G401 (cell line): ENCODE measurements at places on chromosomes 16 and 17. TPM values are rescaled to one million over a fixed set of nuclear protein-coding genes. Genes with fewer than 3 reads are reported as not detected.

Gene KRTAP9-4
- total RNA-seq = not detected in 2 replicates

DNA sequence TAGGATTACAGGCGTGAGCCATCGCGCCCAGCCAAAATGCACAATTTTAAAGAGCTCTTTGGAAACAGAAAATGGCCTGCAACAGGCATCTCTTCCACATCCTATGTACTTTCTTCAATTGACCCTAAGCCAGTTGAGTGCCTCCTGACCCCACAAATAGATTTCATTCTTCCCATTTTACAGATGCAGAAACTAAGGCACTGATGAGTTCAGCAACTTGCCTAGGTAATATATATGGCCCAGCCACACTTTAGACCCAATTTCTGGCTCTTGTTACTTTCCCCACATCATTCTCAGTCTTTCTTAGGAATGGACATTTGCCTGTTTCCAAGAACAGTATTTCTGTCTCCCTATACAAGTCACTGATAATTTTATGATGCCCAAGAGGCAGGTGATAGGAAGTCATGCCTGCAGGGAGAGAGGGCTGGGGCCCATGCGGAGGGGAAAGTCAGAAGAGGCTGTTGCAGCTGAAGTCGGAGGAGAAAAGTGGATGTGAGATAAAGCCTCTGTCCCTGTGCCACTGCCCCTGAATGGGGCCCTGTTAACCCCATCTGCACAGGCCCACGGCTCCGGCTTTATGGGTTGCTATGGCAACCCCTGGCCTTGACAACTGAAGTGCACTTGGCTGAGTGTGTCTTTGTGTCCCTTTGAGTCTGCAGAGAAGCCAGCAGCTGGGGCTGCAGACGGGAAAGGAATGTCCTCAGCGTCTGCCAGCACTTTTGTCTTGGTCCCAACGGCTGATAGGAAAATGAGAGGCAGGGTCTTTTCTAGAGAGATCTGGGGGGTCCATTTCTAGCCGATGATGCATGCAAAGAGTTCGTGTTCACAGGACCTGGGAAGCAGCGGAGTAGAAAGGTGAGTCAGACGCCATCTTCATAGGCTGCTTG is 45.9 kb downstream of the ABAT start:
- DNase-seq = peak; percentile 42

DNA sequence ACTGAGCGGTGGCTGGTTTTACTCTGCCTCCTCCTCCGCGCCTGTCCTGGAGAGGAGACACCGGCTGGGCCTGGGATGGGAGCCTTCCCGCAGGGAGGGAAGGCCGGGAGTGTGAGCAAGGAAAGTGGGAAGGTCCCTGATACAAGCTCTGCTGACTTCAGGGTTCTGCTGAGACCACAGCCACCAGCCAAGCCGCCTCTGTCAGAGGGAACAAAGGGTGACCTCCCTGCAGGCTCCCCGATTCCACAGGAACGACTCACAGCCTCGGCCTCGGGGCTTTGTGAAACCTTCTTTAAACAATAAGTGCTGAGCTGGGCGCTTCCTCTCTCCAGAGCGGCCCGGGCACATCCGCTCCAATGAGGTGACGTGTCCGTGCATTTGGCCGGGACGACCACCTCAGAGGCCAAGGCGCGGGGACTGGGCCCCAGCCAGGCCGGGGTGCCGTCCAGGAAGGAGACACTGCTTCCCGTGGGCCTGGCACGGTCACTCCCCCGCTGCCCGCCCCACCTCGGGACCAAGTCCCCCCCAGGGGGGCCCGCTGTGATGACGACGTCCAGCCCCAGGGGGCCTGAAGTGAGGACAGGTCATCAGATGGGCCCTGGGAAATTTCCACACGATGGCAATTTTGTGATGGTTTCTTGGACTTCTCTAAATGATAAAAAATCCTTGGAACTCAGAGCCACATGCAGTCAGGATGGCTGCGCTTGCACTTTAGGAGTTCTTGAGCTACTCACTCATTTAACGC is 11.8 kb upstream of the CIBAR2 start:
- no peak for DNase-seq

DNA sequence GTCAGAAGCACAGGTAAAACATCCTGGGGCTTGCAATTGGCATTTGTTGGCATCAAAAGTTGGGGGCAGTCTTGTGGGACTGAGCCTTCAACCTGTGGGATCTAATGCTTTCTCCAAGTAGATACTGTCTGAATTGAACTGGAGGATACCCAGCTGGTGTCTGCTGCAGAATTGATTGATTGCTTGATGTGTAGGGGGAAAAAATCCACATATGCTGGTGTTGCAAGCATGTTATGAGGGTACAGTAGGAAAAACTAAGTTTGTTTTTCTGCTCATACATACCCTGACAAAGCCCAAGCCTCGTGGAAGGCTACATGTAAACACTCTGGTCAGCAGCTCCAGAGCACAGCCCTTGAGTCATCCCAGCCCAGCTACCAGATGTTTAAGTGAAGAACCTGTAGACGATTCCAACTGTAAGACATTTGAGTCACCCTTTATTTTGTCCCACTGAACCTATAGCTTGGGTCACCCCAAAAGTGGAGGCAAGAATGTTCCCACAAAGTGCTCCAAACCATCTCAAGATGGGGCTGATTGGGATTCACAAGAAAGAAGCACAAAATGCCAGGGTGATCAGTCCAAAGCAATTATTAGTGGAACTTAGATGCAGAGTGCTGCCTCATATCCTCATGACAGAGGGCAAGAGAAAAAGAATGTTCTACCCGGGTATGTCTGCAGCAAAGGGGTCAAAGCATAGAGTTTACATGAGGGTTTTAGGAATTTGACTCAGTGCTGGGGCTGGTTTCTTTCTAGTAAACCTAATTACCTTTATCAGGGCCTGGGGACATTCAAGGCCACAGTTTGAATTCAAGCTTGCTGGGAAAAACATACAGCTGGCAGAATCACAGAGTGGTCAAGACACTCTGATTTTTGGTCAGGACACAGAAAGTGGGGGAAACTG is 9.6 kb upstream of the APPBP2 start:
- DNase-seq = no peak

DNA sequence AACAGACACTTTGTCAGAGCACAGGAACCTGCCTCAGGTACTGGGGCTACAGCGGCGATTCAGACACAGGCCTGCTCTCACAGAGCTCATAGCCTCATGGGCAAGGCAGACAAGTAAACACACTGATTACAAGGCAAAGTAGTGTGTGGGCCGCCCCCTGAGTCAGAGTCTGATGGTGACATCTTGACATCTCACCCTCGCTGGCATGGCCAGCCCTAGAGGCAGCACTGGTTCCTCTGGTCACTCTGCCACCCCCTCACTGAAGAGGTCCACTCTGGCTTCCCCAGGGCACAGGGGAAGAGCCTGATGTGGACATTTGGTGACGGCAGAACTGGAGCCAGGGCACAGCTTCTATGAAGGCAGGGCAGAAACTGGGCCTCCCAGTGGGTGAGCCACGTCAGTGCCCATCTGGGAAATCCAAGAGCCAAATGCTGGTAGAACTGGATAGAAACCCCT is 32.9 kb upstream of the TOB1 start:
- DNase-seq = no peak

Gene ALOXE3
- 0.85 TPM in 1 of 2 replicates, not detected in the other for total RNA-seq

GRCh38 chr17:40320756-40321523 is 12.0 kb downstream of the RARA start:
- DNase-seq = no peak

- no peak for DNase-seq
Observed at GRCh38 chr16:3816326-3816725, 64.2 kb downstream of the CREBBP start.

DNA sequence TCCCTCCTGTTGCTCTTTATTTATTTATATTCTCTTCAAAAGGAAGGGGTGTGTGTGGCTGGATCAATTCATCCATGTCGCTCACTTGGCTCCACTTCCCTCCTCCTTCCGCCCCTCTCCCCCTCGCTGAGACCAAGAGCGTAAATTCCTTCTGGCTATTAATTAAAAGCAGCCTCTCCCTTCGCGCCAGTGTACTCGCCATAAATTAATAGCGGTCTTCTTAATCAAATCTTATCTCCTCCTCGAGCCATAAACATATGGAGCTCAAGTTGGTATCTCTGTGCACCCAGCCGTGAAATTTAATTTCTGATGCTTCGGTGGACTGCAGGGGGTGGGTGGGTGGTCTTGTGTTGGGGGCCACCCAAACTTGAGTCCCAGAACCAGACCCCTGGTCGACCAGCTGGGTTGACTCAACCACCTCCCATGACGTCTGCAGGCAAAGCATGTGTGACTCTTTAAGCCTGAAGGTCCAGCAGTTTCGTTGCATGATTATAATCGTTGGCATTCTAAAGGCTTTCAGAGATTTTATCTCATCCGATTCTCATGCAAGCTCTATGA is 57.9 kb downstream of the SDK2 start:
- no peak for DNase-seq

DNA sequence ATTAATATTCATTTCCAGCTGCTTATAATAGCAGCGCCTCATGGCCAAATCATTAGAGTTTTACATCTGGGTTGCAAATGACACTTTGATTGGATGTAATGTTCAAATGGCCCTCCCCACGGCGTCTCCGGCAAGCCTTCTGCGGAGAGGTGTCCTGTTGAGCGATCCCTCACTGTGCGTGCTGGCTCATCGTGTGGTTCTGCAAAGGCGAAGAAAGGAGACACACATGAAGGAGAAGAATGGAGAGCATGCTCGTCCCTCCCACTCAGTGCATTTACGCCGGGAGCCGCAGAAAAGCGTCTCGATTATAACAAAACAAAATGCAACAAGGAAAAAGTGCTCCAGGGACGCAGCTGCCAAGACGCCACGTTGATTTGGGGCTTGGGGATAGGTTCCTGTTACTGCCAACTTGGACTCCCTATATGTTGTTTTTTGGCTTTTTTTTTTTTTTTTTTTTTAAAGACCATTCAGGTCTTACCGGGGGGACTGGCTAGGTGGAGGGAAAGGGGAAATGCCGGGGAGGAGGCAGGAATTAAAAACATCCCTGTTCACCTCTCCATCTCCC is 117.6 kb downstream of the C16orf78 start:
- DNase-seq = peak; percentile 48

GRCh38 chr17:16304830-16305229 is 48.4 kb downstream of the CENPV start:
- DNase-seq = no peak

DNA sequence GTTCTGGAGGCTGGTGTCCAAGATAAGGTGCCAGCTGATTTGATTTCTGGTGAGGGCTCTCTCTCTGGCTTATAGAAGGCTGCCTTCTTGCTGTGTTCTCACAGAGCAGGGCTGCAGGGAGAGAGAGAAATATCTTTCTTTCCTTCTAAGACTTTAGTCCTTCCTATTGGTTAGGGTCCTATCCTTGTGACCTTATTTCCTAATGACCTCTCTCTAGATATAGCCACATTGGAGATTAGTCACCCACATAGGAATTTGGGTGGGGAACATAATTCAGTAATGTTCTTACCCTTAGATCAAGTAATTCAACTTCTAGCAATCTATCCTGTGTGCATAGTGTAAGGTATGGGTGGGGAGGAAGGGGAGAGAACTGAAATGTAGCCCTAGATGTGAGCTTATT is 18.0 kb upstream of the ABCA5 start:
- no peak for DNase-seq

- DNase-seq = no peak
Observed at GRCh38 chr16:27437946-27438345, 36.0 kb downstream of the IL21R start.

GRCh38 chr17:16150251-16150856 is 65.0 kb downstream of the NCOR1 start:
- DNase-seq = no peak

GRCh38 chr16:70753694-70754325 is 47.1 kb downstream of the VAC14 start:
- DNase-seq = no peak

GRCh38 chr17:15431196-15431595 is 36.2 kb downstream of the CDRT4 start:
- DNase-seq = no peak

Gene ABCC12
- total RNA-seq = not detected in 2 replicates

DNA sequence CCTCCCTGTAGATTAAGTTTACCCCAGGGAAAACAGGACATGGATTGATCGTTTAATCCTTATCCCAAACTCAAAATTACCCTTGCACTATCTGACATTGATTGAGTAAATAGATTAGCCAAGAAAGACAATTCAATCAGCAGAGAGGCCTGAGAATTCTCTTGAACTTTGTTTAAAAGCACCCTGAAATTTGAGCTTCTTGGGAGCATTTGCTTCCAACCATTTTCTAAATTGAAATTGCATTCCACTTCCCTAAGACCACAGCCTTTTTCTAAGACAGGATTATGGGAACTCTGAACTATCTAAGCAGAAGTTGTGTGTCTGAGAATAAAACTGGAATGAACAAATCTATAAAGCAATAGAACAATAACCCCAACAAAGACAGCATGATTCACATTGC is 76.6 kb upstream of the TNRC6A start:
- DNase-seq = no peak

DNA sequence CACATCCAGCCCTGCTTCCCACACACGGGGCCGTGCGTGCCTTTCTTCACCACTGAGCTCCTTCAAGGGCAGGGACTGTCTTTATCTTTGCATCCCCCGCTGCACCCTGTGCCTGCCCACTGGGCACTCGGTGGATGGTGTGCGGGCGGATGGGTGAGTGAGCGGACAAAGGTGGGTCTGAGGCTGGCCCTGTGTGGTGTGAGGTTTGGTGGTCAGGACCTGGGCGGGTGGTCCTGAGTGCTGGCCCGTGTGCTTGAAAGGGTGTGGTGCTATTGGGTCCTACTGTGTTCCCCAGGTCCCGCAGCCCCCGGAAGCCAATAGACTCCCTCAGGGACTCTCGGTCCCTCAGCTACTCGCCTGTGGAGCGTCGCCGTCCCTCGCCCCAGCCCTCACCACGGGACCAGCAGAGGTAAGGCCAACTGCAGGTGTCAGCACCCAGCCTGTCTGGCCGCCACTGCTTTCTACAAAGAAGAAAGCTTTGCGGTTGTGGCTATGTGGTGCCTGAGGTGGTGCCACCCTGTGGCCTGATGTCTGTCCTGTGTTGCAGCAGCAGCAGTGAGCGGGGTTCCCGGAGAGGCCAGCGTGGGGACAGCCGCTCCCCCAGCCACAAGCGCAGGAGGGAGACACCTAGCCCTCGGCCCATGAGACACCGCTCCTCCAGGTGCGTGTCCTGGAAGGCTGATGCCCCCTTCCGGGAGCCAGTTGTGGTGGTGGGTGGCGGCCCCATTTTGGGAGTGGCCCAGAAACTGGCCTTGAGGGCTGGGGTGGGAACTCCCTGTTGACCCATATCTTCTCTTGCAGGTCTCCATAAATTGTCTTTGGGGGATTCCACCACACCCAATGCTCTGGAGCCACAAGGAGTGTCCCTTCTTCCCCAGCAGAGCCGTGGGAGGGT is 6.8 kb downstream of the ELOB start:
- DNase-seq = no peak

Gene HOXB4
- total RNA-seq = 0.78 and 2.2 TPM in 2 replicates

Gene FKBP10
- 207 and 220 TPM in 2 replicates for total RNA-seq

Gene TSR1
- 46.8 and 63.3 TPM in 2 replicates for total RNA-seq

Gene LRRC37A
- total RNA-seq = 0.25 and 1.6 TPM in 2 replicates

- DNase-seq = peak; percentile 85
Observed at GRCh38 chr16:10971560-10971961, 27.2 kb downstream of the CLEC16A start.

DNA sequence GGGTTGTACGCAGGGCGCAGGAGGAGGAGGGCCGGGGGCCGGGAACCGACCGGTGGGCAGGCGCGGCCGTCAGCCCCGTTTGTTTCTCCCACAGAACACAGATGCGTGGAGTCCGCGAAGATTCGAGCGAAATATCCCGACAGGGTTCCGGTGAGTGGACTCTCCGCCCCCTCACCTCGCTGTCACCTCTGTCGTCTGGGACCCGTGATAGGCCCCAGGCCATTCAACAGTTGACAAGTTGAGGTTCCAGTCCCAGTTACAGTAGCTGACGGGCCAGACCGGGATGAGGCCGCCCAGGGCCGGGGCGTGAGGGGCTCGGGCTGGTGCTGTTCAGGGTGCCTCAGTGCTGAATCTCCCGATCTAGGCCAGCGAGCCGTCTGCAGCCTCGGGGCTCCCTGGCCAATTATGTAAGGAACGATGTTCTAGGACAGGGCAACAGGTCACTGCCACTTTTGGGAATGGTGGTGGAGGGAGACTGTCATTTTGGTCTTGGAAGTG is 628 bp downstream of the GABARAPL2 start:
- no peak for DNase-seq
